ENCODE measurements at places on chromosomes 6 and 20.
A peak's percentile ranks its signal among the peaks of the same experiment; 100 is the strongest.

- peak; percentile 63 for DNase-seq
These were observed at the start of gene GINM1 for GRCh38 chr6:149565527-149566409. Gene GINM1, plus strand, starts transcription at chr6:149566375. Its CDS starts 40 bp downstream, at chr6:149566415.

DNA sequence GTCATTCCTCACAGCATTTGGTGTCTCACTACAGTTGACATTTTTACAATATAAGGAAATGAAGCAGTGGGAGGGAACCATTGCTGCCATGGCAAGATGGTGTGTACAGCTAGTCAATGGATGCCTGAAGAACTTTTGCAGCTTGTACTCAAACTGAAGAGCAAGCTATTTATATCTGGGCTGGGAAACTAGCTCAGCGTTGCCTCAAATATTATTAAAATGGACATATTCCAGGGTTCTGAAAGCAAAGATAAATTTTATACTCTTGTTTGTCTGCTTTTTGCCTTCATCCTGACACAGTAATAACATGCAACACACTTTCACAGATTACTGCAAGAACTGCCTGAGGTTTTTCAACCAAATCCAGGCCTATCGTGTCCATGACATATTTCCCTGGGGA is 156.4 kb upstream of the COL21A1 start:
- DNase-seq = no peak

GRCh38 chr6:156884306-156884705 is 107.1 kb downstream of the ARID1B start:
- DNase-seq = no peak

- DNase-seq = no peak
These were observed 635.0 kb upstream of the AGPAT4 start for GRCh38 chr6:161908872-161909271.

GRCh38 chr6:143007646-143008045 is 53.0 kb upstream of the AIG1 start:
- DNase-seq = no peak

GRCh38 chr20:58162986-58163385 is 65.5 kb downstream of the ANKRD60 start:
- no peak for DNase-seq

- DNase-seq = no peak
These were observed 627.6 kb downstream of the MMUT start for GRCh38 chr6:48835421-48835958.

Data from cortex of kidney (tissue), 1 donor.